PC-9 (cell line): ENCODE measurements at places on chromosomes 5 and 9. TPM values are rescaled to one million over a fixed set of nuclear protein-coding genes. Genes with fewer than 3 reads are reported as not detected.

- no peak for DNase-seq
Measured at GRCh38 chr9:136994180-136994887, 2.0 kb downstream of the CLIC3 start.

GRCh38 chr5:91383956-91384300 lies 811 bp upstream of the ARRDC3 start:
- DNase-seq: no peak

DNA sequence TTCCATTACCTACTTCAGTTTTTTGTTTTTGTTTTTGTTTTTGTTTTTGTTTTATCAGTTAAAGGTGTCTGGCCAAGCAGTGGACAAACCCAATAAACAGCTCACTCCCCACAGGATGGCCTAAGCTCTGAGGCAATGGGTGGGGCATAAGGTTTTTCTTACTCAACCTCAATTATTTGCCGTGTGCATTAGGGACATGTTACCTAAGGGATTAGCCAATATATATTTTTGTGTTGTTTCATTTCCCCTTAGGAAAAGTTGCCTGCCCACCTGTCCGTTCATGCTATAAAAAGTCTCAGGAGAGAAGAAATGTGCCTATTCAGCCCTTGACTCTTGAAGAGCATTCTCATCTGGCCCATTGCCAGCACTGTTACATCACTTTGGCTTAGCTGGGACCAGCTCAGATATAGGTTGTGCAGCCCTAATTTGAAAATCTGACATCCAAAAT lies 7.3 kb downstream of the SH3RF2 start:
- peak; percentile 27 for DNase-seq

GRCh38 chr9:131886826-131887225 lies 146.9 kb upstream of the RAPGEF1 start:
- DNase-seq: no peak

DNA sequence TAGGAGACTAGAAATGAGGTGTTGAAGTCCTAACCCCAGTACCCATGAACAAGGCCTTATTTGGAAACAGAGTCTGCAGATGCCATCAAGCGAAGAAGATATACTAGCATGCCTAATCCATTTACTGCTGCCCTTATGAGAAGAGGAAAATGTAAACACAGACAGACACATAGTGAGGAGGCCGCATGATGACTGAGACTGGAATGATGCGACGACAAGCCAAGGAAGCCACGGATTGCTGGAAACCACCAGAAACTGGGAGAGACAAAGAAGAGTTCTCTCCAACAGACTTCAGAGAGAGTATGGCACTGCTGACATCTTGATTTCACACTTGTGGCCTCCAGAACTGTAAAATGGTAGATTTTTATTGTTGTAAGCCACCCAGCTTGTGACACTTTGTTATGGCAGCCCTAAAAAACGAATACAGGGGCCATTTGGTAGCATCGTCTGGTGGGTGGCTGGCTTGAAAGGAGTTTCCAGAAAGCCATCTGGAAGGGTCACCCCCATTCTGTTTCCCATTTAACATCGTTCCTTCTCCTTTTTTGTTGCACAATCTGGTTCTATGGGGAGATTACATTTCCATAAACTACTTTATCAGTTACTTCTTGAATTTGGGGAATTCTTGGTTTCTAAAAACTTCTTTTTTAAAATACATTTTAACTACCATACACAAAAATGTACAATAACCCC lies 193.1 kb downstream of the HSD17B3 start:
- DNase-seq: no peak

DNA sequence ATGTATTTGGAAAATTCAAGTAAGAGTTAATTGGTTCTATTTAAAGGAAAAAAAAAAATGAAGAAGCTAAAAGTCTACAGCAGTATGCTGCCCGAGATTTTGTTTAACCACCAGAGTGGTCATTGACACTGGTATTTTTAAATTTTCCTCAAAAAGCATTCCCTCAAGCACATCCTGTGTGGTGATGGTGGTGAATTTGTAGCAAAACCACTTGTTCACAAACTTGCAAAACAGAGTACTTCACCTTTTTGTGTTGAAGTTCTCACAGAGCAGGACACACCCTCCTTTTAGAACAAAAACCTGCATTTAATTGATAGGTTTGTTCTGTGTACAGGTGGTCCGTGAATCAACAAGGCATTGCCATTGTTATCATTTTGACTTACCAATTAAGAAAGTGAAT lies 374.2 kb downstream of the EFNA5 start:
- DNase-seq: no peak

DNA sequence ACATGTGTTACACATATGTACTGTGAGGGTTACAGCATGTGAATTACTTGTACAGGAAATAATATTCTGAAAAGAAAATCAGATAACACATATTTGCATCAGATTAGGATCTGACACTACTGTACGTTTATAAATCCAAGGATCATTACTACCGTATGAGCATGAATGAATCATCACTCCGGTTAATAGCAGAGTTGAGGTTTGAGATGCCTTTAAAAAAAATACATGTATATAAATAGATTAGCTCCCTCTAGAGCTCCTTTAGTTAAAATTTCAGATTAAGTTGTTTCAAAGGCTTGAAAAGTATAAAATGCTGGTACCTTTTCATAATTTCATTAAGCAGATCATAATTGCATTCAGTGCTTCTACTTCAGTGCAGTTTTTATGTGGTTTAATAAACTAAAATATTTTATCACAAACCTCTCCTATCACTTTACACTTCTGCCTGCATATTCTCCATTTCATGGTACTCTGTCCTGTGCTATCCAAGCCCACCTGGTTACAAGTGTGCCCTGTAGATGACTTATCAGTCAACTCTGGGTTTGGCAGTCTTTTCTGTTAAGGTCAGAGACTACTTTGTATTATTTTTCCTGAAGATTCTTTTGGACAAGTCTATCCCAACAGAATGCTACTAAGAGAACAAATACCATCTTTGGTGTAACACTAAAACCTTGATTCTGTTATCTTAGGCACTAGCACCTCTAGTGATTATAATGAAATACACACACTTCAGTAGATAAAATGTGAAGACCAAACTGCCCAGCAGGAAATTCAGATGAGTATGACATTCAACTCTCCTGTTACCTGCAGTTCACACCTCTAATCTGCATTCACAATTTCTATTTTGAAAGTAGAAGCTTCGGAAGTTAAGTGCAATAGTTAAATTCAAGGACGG lies 48.0 kb upstream of the POU5F2 start:
- peak; percentile 77 for DNase-seq

- DNase-seq: no peak
Measured at GRCh38 chr5:43233946-43234345, 41.9 kb downstream of the NIM1K start.

DNA sequence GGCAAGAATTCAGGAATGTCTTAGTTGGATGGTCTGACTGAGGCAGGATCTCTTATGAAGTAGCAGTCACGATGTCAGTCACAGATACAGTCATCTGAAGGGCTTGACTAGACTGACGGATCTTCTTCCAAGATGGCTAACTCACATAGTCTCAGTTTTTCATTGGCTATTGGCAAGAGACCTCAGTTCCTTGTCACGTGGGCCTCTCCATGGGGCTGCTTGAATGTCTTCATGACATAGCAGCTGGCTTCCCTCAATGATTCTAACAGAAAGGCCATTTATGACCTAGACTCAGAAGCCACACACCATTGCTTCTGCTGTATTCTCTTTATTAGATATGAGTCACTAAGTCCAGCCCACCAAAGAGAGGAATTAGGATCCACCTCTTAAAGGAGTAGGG lies 4.7 kb downstream of the APC start:
- no peak for DNase-seq

STING1 gene
- 27.4 and 27.6 TPM in 2 replicates for total RNA-seq

KLF4 gene
- 48.5 and 49.0 TPM in 2 replicates for total RNA-seq

ST8SIA4 gene
- total RNA-seq: 2.1 and 2.4 TPM in 2 replicates

LCN15 gene
- not detected in 2 replicates for total RNA-seq
